ENCODE measurements at places on chromosomes 12 and 14. TPM values are rescaled to one million over a fixed set of nuclear protein-coding genes. Genes with fewer than 3 reads are reported as not detected.

RCOR1 gene
- total RNA-seq = 26.1 TPM

TAS2R43 gene
- 2.6 TPM for total RNA-seq

DNA sequence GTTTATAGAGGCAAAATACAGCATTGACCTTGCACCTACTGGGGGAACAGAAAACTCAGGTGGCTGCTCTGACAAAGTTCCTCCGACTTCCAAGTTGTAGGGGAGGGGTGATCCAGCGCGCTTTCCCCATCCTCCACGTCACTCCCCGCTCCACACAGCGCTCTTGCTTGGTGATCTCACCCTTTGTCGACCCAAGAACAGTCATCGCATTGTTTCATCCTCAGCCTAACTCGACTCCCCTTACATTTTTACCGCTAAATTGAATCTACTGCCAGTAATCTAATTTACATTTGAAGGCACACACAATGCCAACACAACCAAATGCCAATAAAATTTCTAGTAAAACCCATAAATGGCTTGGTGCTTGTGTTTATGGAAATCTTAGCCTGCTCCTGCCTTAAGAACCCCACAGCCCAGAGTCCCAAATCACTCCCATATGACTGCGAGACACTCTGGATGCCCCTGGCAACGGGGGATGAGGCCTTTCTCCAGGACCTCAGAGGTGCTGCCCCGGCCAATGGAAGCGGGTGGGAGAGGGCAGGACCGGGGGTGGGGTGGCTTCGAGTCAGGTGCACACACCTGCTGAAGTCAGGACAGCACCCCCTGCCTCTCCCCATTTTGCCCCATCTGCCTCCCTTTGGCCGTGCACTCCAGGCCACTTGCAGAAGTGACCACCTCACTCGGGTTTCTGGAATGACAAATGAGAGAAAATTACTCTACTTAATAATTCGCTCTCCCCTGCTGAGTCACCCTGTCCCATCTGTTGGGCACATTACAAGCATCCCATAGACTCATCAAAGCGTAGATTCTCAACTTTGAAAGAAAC lies 98.2 kb upstream of the GSC start:
- DNase-seq = peak; percentile 37

DNA sequence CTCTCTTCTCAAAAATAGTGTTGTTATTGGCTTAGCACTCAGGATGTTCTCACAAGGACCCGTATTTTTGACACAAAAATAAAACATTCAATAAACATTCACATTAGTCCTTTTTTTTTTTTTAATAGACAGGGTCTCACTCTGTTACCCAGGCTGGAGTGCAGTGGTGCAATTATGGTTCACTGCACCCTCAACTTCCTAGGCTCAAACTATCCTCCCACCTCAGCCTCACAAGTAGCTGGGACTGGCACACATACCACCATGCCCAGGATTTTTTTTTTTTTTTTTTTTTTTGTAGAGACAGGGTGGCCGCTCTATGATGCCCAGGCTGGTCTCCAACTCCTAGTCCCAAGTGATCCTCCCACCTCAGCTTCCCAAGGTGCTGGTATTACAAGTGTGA lies 27.0 kb downstream of the PPP1R13B start:
- no peak for DNase-seq

DNA sequence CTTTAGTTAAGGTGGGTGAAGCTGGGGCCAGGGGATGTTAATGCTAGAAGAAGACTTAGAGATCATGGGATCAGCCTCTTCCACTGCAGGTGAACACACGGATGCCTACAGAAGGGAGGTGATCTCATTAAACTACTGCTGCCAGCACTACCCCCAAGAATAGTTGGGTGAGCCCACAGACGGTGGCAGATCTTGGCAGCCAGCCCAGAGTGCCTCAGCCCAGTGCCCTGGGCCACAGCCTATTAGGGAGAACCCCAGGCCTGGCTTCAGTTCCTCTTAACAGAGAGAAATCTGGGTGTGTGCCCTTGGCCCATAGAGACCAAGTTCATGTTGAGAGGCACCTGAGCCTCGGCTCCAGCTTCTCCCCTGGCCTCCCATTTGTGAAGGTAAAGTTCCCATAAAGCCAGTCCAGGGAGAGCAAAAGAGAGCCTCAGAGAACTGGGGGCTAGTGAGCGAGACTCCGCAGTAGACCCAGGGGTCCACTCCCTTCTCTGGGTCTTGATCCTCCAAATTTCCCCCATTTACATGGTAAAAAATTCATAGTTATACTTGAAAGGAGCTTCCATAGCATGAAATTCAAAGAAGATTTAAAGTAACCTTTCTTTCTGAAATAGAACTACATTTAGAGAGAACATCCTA lies 125.0 kb upstream of the CCND2 start:
- no peak for DNase-seq

DNA sequence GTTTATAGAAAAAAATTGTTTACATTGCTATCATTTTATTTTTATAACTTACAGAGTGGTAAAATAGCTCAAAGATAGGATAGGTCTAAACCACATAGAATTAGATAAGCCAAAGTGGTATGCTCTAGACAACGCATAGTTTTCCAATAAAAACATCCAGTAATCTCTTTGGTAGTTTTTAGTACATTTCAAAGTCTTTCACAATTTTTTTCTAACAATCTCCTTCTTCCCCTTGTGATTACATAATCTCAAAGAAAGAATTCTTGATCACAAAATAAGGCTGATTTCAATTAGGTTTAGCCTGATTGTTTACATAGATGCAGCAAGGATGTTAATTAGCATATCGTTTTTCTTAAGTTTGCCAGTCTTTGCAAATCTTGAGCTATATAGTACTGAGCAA lies 460.0 kb downstream of the FUT8 start:
- DNase-seq = no peak

- DNase-seq = no peak
Observed at GRCh38 chr12:66963901-66964300, 285.0 kb upstream of the GRIP1 start.

SLC8A3 gene
- 1.9 TPM for total RNA-seq

- DNase-seq = no peak
Observed at GRCh38 chr14:36773558-36773957, 111.9 kb downstream of the PAX9 start.

- DNase-seq = no peak
Observed at GRCh38 chr14:52354242-52354641, 40.1 kb downstream of the PTGER2 start.

E2F7 gene
- 22.3 TPM for total RNA-seq

- no peak for DNase-seq
Observed at GRCh38 chr14:44449680-44450079, 57.4 kb downstream of the FSCB start.

DNA sequence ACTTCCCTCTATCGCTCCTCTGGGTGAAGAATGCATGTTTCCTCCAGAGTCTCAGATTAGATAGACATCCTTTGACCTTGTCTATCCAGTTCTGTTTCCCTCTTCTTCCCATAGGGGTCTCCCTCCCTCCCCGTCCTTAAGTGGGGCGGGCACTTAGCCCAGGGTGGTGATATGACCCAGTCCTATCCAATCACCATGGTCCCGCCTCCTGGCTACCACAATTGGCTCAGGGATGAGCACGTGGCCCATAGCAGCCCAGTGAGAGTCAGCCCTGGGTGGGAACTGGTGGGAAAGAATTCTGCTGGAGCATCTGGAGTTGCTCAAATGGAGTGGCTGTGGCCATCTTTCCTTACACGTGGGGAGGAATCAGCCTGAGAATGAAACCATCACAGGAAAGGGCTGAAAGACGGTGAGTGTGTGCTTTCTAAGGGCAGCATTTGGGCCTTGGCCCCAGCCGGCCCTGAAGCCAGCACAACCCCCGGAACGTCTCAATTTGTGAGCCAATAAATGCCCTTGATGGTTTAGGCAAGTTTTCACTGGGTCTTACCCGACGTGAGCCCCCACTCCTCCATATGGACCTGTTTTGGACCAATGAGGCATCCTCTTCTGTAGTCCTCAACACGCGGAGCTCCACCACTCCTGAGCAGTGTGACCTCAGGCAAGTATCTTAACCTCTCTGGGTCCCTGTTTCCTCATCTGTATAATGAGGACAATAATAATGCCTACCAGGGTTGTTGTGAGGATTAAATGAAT lies 14.4 kb upstream of the MLXIP start:
- DNase-seq = peak; percentile 97

DNA sequence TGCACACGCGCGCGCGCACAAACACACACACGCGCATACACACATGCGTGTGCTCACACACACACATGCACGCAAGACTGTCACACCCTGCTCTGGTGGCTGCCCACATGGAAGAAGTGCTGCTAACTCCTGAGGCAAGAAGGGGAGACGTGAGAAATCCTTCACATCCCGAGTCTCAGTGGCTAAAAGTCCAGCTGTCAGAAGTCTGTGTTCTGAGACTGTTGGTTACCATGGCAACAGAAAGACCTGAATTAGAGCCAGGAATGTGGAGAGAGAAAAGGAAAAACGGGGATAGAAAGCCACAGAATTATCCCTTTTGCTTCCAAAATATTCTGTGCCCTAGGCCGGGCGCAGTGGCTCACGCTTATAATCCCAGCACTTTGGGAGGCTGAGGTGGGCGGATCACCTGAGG lies 71.2 kb downstream of the PPFIBP1 start:
- peak; percentile 72 for DNase-seq

GRCh38 chr12:104063712-104064030 lies 660 bp upstream of the HCFC2 start:
- no peak for DNase-seq

- DNase-seq = no peak
Observed at GRCh38 chr14:61258985-61259384, 22.2 kb downstream of the TMEM30B start.
